ENCODE measurements at places on chromosomes 1 and 21.

- no peak for DNase-seq
Observed at GRCh38 chr1:8112611-8113261, 86.6 kb upstream of the ERRFI1 start.

GRCh38 chr1:54768093-54768492 is 3.8 kb upstream of the PARS2 start:
- no peak for DNase-seq

GRCh38 chr1:22275626-22276395 is 132.9 kb upstream of the WNT4 start:
- DNase-seq, result peak; percentile 4

DNA sequence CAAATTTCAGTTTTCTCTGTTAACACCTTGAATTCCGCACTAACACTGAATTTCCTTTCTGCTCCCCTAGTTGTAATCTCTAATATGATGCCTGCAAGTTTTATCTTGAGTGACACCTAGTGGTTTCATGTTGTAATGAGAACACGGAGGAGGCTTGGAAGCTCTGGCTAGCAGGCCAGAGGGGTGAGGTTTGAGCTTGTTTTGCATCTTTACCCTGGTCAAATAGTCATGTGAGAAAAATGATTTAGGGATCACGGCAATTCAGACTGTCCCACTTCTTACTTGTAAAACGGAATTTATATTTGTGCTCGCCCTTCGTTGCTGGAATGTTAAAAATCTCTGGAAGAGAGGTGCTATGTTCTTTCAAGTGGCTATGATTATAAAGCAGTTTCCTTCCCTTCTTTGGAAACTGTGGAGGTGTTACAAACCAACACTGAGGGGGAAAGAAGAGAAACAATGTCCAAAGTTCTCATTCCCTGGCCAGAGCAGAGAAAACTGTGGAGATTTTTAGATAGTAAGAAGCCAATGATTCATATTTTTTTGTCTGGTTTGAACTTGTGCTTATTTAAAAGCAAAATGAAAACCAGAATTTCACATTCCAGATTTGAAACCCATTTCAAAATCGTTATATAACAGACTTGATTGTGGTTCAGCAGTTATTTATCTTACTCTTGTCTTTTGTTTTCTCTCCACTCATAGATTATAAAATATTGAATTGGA is 5.3 kb upstream of the MROH9 start:
- peak; percentile 17 for DNase-seq

DNA sequence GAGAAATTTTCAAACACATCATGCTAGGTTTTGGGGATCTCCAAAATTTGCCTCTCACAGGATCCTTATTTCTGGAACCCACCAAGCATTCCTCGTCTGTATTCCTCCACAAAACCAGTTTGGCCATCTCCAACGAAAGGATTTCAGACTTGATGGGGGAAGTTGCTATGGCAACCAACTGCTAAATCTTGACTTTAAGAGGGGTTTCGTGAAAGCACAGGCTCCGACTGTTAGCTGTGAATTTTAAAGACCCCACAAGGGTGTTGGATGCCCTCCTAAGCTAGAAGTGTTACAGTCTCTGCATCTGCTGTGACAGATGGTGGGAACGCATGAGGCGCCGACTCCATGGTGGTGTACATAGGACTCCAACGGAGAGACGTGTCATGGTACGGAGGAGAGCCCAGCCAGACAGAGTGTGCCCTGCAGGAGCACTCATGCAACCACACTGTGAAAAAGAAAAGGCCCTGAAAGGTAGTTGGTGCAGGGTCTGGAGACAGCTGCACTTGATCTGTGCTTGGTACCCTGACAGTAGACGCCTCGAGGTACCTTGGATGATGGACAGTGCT is 147.1 kb downstream of the ASTN1 start:
- no peak for DNase-seq

- DNase-seq, result no peak
Observed at GRCh38 chr1:41918450-41919043, at the start of gene HIVEP3. Gene HIVEP3 (minus strand): TSS chr1:41918922.

DNA sequence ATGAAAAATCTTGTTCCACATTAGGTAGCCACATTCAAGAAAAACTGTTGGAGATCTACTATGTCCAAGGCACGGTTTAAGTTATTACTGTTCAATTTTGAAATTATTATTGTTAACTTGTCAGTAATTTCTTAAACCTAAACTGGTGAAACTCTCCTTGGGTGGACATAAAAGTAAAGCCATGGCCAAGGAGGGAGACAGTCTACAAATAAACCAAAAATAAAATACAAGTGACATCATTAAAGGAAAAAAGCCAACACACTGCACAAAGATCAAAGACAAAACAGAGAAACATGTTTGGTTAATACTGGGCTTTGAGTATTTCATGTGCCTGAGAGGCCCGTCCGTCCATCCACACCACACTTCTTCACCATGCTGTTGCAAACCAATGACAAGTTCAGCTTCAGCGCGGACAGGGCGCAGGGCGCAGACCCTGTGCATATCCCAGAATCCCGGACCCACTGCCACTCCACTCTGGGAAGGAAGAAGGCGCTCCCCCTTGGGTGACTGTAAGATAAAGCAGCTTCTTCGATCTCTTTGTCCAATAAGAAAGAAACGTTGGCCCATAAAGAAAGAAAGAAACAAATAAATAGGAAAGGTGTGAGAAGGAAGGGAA is 918 bp upstream of the RASAL2 start:
- no peak for DNase-seq

- no peak for DNase-seq
Observed at GRCh38 chr1:147840909-147841308, 61.7 kb upstream of the GJA8 start.

GRCh38 chr1:232423591-232423990 is 206.3 kb downstream of the SIPA1L2 start:
- DNase-seq, result no peak

GRCh38 chr1:83574791-83575190 is 424.1 kb downstream of the TTLL7 start:
- no peak for DNase-seq

- no peak for DNase-seq
Observed at GRCh38 chr21:26137379-26138060, 33.0 kb downstream of the APP start.

DNA sequence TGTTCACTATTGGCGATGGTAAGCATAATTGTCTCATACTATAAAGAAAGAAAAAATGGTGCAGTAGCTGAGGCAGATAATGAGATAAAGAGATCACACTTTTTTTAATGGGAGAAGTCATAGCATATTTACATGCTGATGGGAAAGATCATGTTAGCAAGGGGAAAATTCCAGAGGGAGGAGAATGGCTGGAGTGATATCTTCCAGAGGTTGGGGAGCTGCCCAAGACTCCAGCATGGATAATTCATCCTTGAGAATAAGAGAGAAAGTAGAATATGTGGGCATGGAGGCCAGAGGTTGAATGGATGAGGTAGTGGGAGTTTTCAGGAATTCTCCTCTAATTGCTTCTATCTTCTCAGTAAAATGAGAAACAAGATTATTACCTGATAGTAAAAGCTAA is 45.8 kb upstream of the RGS1 start:
- DNase-seq, result no peak

DNA sequence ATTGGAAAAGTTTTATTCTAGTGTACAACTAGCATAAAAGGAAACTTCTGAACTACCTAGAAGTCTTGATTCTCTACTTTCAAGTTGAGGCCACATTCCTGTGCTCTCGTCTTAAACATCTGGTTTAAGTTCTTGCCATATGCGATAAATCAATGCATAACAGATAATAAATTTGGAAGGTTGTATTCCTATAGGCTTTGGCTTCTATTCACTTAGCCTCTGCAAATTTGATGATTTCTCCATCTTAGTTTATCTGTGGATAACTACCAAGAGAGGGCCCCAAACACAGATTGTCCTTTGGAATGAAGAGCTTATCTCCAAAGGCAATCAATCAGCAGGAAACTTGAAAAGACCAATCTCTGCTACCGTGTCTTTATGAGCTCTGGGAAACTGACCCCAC is 11.7 kb upstream of the RNF2 start:
- no peak for DNase-seq

DNA sequence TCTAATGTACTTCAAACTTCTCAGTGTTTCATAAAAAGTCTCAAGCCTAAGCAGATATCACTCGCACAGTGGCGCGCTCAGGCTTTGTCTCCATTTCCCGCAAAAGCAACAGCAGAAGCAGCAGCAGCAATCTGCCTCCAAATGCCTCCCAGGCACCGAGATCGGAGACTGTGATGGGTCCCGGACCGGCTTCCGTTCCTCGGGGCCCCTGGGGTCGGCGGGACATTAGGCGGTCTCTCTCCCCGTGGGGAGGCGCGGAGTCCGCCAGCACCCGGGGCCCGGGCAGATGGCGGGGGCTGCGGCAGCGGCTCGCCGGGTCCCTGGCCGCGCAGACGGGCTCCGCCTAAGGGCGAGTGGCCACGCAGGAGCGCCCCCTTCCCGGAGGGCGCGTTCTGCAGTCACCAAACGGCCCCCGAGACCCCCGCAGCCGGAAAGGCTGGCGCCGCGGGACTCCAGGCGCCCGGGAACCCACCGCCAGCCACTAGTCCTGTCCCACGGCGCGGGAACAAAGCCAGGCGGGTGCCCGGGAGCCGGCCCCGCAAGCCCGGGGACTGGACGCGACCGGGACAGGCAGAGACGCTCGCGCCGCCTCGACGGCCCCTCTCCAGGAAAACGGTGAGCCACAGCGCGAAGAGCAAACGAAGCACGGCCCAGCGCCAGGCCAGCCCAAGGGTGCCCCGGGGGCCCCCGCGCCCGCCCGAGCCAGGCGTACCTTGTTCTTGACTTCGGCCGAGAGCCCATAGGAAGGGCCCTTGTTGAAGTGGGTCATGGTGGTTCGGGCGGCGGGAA is 590 bp downstream of the CNN3 start:
- DNase-seq, result no peak

GRCh38 chr1:40338745-40339419 is 21.8 kb upstream of the COL9A2 start:
- DNase-seq, result peak; percentile 88

- DNase-seq, result peak; percentile 80
Observed at GRCh38 chr1:27872059-27872801, at the start of gene THEMIS2. Gene THEMIS2 (plus strand): TSS chr1:27872544. CDS start chr1:27872572, 28 bp downstream.

DNA sequence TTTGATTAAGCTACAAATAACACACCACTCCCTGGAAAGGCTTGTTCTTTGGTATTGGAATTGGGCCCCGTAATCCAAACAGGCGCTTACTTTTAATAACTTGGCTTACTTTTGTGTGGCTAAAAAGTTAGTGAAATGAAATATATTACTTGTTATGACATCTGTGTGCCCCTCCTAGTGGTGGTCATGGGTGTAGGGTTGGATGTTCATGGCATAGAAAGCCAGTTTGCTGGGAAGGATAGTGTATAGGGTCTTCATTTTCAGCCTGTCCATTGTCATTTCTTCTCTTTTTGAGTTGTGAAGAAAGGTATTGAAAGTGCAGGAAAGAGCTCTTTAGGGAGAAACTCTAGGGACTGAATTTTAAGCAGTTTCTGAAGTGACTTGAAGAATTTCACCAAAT is 5.9 kb downstream of the CDC14A start:
- DNase-seq, result peak; percentile 27

DNA sequence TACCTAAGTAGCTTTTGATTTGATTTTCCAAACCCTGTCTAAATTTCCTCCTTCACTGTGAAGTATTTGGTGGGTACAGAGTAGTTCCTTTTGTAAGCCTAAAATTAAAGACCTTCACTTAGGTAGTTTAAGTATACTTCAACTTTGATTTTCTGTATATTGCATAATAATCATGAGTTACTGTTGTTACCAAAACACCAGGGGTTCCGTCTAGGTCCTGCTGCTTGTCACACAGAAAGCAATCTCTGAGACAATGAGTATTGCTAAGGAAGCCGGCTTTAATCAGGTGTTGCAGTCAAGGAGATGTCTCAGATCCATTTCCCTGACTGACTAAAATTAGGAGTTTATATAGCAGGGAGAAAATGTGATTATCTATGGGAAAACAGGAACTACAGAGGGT is 15.3 kb downstream of the RPS6KC1 start:
- no peak for DNase-seq

DNA sequence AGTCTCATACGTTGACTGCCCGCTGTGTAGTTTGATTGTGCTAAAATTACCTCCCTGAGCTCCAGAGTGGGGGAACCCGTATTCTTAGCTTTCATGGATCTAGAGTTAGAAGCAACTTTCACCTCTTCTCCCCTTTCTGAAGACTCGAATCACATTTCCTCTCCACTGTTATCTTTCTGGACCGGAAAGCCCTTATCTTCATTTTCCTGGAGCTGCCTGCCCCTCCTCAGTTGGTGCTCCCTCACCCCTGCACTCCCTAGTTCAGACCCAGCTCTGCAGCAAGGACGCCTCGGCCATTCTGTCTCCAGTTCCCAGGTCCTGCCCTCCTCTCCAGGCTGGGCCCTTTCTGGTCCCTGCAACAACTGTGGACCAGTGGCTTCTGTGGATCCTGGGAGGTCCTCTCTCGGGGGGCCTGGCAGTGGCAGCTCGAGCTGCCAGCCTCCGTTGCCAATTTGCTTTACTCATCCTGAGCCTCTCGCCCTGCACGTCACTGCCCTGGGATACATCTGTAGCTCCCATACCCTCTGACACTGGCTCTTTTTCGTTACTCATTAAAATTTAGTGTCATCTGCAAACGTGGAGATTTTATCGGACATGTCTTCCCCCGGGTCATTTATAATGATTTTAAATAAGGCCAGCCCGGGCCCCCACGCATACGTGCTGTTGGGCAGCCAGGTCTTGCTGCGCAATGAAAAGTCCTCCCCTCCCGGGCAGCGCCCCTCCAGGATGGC is 141.5 kb upstream of the VAMP3 start:
- no peak for DNase-seq
